ENCODE measurements at places on chromosomes 3 and 15. TPM values are rescaled to one million over a fixed set of nuclear protein-coding genes. Genes with fewer than 3 reads are reported as not detected.

RBPMS2 gene
- total RNA-seq, result not detected

EPHA6 gene
- total RNA-seq, result not detected

CCDC13 gene
- 0.33 TPM for total RNA-seq

SLC6A11 gene
- not detected for total RNA-seq

RCCD1 gene
- total RNA-seq, result 9.5 TPM

ARRDC4 gene
- 0.85 TPM for total RNA-seq

SIAH2 gene
- 20.5 TPM for total RNA-seq

GPR15 gene
- total RNA-seq, result not detected

DZIP3 gene
- 4.7 TPM for total RNA-seq

EPHB1 gene
- total RNA-seq, result 0.78 TPM

ZDHHC23 gene
- 6.1 TPM for total RNA-seq

GPR176 gene
- 84.3 TPM for total RNA-seq

GALNT15 gene
- total RNA-seq, result 18.8 TPM
